WTC11 (cell line): ENCODE measurements at places on chromosomes 3 and 15. TPM values are rescaled to one million over a fixed set of nuclear protein-coding genes. Genes with fewer than 3 reads are reported as not detected.

ZNF662 gene
- 2.7 to 3.5 TPM (median 2.9 TPM) in 3 replicates for total RNA-seq

HTR3C gene
- not detected in 3 replicates for total RNA-seq

EBLN2 gene
- total RNA-seq: 2.3 to 4.3 TPM (median 3.1 TPM) in 3 replicates

BHLHE40 gene
- total RNA-seq: 5.7 to 9.1 TPM (median 7.5 TPM) in 3 replicates

FOXB1 gene
- total RNA-seq: 10.8 to 15.0 TPM (median 13.7 TPM) in 3 replicates

CFAP100 gene
- total RNA-seq: 0.41 TPM in 1 of 3 replicates, not detected in the others

CCR8 gene
- total RNA-seq: 0.33 TPM in 1 of 3 replicates, not detected in the others

AGBL1 gene
- total RNA-seq: 0.07 TPM in 1 of 3 replicates, not detected in the others

KNL1 gene
- 18.4 to 24.0 TPM (median 21.1 TPM) in 3 replicates for total RNA-seq

RTP1 gene
- total RNA-seq: 5.1 to 5.9 TPM (median 5.6 TPM) in 3 replicates

CYP11A1 gene
- 3.4 to 4.1 TPM (median 3.8 TPM) in 3 replicates for total RNA-seq

GRCh38 chr3:149376718-149377407, 586 bp downstream of the TM4SF1 start:
- no peak for DNase-seq

GRCh38 chr3:148694116-148694515, 3.6 kb upstream of the AGTR1 start:
- no peak for DNase-seq

- DNase-seq: no peak
These were observed 18.0 kb upstream of the ADGRG7 start for GRCh38 chr3:100591411-100591810.

GRCh38 chr3:194798486-194798885, 112.8 kb downstream of the FAM43A start:
- no peak for DNase-seq

DNA sequence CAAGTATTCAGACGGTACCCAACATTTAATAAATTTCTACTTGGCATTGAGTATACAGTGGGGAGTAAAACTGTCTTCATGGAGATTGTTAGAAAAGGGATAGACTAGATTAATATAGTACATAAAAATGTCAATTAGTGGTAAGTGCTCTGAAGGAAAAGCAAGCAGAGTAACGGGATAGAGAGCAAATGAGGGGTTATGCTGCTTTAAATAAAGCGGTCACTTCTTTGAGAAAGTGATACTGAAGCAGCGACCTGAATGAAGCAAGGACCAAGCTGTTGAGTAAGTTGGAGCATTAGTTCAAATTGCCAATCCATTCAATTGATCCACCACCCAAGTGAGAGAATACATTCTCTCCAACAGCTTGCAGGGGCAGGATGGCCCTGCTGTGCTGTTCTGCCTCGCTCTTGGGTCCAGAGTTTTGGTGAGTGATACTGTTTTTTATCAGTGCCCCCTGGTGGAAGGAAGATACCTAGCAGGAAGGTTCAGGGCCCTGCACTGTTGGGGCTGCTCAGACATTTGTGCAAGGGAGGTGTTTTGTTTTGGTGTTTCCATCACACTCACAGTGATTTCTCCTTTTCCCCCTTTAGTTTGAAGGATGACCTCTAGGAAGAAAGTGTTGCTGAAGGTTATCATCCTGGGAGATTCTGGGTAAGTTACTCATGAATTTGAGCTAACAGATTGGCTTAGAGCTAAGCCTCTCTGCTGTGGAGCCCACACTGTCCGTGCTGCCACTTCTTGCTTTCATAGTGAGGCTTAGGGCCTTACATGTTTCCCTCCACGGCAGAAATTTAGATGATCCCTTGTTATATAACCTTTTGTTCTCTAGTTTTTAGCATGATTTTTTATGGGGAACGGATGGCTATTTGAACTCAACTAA, 69.0 kb downstream of the RAB7A start:
- peak; percentile 69 for DNase-seq

GRCh38 chr3:20558161-20558560, 372.2 kb upstream of the SGO1 start:
- no peak for DNase-seq

DNA sequence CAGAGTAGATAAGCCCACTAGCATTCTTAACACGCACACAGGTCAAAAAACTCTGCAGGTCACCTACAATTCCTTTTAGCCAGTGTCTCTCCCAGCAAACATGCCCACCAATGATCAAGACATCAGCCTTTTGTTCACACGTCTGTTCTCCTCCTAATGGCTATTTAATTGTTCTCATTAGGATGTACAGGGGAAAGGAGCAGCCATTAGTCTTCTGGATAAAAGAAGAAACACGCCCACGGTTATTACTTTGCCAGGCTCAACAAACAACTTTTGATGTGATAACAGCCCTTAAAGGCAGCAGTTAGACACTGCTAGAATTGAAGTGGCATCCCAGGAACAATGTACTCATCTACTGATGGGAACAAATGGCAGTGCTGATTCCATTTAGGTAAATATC, 108.8 kb downstream of the NTRK3 start:
- DNase-seq: no peak

- no peak for DNase-seq
These were observed 201.7 kb upstream of the LINGO1 start for GRCh38 chr15:77834276-77834990.

GRCh38 chr15:68277131-68277602, 378 bp upstream of the FEM1B start:
- peak; percentile 59 for DNase-seq

DNA sequence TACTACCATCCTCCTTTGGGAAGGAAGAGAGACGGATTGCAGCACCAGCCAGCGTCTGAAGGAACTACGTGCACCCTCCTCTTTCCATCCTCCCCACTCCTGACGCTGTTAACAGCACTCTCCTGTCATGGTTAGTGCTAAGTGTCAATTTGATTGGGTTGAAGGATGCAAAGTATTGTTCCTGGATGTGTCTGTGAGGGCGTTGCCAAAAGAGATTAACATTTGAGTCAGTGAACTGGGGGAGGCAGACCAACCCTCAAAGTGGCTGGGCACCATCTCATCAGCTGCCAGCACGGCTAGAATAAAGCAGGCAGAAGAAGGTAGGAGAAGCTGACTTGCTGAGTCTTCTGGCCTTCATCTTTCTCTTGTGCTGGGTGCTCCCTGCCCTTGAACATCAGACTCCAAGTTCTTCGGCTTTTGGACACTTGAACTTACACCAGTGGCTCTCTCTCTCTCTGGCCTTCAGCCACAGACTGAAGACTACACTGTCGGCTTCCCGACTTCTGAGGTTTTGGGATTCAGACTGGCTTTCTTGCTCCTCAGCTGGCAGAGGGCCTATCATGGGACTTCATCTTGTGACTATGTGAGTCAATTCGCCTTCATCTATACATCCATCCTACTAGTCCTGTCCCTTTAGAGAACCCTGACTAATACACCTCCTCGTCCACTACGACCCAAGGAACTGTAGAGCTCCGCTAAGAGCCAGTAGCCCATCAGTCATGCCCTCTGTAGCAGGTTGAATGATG, 128.2 kb upstream of the HES1 start:
- DNase-seq: no peak

- DNase-seq: no peak
These were observed 44.0 kb downstream of the CCDC54 start for GRCh38 chr3:107421170-107421792.

GRCh38 chr15:101255051-101255395, 3.2 kb upstream of the CHSY1 start:
- DNase-seq: no peak

DNA sequence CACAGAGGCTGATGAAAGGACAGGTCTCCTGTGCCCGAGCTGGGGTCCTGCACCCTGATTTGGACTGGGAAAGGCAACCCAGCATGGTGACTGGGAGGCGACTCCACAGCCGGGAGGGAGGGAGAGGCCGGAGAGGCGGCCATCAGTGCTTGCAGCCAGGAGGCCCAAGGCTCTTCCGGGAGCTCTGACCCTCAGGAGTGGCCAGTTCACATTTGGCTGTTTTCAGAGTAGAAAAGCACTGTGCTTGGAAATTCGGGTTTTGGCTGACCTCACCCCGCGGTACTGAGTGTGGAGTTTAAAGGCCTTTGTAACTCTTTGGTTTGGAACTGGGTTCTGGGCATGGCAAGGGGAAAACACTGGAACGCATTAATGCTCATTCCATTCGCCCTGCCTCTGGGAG, 31.9 kb downstream of the SMAD6 start:
- DNase-seq: no peak

GRCh38 chr3:24086206-24086605, 141.1 kb downstream of the NR1D2 start:
- DNase-seq: no peak

DNA sequence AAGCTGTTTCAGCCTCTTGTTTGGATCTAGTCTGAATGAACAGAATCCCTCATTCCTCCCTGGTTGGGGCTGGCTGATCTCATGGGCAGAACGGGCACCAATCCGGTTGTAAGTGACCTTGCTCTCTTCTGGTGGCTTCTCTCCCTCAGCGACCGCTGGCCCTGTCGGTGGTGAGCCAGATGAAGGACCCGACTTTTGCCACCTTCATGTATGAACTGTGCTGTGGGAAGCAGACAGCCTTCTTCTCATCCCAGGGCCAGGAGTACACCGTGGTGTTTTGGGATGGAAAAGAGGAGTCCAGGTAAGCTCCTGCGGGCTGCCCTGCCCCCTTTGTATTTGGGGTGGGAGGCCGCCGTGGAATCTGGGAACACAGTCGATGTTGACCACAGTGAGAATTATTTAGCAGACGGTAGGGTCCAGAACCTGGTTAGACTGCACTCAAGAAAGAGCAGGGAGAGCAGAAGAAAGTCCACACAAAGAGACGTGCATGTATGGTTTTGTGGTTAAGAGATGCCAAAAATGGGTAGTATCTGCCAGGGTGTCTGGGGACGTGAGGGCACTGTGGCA, 138.8 kb downstream of the LRRK1 start:
- DNase-seq: no peak

DNA sequence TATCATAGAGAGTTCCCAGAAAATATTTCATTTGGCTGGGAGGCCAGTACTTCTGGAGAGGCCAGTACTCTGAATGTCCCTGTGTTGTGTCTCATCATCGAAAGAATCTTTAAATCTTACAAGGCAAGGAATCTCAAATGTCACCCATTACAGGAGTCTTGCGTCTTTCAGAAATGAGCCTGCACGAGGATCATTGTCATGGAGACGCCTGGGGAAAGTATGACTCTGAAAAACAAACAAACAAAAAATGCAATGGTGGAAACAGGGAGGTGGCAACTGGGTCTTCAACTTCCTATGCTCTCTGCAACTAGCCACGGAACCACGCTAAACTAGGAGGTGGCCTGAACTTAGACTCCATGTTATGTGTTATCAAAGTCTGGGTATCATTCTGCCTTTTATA, 804.6 kb downstream of the EPHA3 start:
- no peak for DNase-seq

GRCh38 chr3:130739848-130740247, 6.8 kb downstream of the PIK3R4 start:
- no peak for DNase-seq
